ENCODE measurements at places on chromosomes 1 and 21.

GRCh38 chr1:48676822-48677221 lies 99.9 kb downstream of the BEND5 start:
- no peak for DNase-seq

DNA sequence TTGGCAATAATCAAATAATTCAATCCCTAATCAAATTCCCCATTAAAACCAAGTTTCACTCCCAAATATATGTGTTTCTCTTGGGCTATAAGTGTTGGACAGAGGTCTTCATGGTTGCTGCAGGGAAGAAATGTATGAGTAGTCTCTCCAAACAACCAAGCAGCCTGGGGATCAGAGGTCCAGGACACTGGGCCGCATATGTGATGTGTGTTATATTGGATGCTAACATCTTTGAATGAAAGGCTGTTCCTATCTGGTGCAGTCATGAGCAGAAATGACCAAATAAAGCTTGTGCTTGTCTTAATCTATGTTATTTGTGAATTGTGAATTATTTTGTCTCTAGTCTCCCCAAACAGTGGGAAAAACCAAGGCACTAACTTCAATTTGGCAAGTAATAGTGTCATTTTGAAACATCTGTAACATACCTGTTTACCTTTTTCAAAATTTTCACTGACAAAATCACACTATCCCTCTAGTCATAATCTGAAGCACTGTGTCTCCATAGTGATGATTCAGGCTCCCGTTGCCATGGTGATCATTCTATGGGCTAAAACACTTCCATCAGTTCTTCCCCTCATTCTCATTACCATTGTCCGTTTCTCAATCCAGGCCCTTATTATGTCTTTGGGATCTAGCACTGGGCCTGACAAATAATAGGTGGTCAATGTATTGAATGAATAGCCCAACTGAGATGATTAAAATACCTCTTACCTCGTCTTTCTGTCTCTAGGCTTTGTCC lies 12.5 kb upstream of the TADA1 start:
- no peak for DNase-seq

DNA sequence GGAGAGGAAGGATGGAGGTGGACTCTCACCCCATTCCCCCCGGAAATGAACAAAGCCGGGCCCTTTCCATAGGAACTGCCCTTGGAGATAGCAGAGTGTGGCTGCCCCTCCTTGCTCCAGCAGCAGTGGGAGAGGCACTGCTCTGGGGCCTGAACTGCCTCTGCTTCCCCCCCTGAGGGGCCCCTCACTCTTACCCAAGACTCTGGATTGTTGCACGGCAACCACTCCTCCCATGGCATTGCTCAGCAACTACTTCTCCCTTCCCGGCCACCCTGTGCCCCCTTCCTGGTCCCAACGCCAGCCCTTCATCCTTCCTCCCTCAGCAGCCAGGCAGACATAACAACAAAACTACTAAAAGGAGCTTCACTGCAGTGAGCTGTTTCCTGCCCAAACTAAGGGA lies 3.0 kb upstream of the ACKR1 start:
- DNase-seq = no peak

DNA sequence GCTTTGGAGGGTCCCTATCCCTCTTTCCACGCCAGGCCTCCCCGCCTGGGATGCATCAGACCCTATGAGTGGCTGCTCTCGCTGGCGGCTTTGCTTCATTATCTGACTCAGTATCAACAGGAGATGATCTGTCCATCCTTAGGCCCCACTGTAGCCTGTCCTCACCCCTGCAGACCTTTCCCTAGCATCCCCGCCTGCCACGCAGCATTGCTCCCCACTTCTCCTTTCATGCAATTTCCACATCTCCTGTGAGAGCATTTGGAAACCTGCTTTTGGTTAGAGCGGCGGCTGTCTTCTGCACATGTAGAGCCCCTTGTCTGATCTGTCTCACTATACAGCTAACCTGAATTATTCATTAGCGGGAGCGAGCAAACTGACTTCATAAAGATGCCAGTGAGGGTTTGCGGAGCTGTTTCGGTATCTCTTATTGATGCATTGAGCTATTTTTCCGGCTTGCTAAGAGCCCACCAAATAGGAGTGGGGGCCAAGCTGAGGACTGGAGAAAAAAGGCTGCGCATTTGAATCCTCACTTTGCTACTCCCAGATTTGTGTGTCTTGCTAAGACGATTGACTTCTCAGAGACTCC lies 40.0 kb upstream of the ATP2B4 start:
- DNase-seq = no peak

DNA sequence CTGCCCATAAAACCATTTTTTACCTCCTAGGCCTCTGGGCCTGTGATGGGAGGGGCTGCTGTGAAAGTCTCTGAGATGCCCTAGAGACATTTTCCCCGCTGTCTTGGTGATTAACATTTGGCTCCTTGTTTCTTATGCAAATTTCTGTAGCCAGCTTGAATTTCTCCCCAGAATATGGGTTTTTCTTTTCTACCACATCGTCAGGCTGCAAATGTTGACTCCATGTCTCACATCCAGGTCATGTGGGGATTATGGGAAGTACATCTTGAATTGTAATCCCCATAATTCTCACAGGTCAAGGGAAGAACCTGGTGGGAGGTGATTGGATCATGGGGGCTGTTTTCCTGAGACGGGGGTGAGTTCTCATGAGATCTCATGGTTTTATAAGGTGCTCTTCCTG lies 603.2 kb downstream of the SMYD3 start:
- DNase-seq = no peak

DNA sequence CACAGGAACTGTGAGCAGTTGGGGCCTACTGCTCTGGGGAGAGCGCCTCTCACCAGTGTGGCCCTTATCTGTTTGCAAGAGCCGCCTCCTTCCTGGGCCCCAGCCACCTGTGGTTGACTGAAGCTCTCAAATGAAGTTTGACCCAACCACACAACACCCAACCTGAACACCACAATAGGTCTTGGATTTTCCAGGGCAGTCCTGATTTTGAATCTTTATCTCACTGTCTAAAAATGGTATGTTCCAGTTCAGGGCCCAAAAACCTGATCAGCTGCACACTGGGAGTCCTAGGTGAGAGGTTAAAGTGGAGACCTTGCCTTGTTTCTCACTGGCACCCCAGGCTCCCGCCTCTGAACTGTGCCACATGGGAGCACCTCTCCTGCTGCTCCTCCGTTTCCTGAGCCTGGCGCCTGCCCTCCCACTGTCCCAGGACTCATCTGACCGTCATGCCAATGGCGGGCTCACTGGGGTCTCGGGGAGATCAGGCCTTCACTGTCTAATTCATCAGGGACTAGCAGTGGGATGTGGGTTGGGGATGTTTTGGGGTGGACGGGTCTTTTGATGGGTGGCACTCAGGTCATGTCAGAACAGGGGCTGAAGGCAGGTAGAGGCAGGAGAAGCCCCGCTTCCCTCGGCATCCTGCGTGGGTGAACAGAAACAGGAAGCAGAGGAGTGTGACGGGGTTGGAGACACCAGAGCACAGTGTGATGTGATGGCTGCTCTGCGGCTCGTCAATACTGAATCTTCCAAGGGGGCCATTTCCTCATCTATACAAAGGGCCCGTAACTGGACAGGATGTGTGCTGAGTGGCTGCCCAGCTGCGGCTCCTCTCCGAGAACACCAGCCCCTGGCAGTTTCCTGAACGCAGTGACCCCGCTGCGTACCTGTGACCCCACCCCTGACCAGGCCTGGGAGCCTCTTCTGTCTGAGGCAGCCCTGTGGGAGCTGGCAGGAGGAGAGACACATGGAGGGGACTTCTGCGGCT lies 59.6 kb upstream of the ITPKB start:
- no peak for DNase-seq

DNA sequence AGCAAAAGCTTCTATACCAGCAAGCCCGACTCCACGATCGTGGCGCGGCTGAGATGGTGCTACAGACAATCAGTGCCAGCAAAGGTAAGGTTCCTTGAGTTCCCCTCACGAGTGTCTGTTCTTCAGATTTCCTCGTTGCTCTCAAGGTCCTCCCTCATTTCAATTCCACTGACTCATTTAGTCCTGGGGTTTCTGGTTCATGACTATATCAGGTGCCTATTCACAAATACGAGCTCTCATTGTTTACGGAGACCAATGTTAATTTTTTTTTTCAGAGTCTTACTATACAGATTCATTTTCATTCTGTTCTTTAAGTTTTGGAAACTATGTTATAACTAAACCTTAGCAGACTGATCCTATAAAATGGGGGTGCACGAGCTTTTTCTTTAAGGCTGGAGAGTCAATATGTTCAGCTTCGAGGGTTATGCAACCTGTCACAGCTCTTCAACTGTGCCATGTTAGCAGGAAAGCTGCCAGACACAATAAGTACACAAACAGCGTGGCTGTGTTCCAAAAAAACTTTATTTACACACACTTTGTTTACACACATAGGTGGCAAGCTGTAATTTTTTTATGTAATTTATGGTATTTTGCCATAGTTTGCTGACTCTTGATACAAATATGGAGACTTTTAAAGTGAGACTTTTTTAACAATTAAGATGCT lies 134.3 kb downstream of the ZP4 start:
- DNase-seq = no peak

DNA sequence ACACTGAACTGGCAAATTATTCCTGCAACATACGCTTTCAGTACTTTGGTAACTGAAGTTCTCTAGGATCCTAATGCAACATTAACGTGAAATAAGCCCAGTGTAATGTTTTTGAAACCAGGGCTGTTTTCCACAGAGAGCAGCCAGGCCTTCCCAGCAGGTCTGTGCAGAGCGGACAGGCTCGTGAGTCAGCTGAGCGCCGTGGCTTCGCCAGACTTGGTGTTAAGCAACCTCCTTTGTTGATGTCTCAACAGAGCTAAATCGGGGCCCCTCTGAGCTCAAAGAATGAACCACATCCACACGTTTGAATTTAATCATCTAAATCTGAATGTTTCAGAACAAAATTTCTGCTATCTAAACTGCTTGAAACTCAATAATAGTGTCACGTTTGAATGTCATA lies 181.8 kb upstream of the FMN2 start:
- no peak for DNase-seq

DNA sequence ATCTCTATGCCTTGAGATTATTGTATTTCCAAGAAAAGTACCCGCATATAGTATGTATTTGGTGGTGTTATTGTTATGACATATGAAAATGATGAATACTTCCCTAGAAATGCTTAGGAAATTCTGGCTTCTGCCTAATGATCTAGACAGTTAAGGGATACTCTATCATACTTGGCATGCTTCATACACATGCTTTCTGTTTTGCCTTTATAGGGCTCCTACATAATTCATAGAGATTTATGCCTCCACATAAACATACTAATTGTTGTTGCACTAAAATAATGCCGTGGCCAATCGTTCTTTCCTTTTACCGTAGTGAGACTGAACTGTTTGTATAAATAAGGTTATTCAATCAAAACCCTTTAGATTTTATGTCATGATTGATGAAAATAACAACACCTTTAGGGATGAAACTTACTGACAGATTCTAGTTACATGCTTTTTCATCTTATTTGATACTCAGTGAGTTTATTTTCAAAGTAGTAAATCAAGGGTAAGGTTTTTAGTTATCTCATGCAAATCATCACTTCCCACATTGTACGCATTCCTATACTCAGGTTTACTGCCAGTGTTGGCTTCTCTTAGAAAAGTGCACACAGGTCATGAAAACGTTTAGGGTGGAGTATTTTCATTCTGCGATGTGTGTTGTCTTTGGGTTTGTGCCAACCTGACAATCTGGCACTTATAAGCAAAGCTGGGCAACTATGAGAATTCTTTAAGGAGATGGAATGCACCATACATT lies 40.5 kb upstream of the SCYL3 start:
- DNase-seq = no peak

DNA sequence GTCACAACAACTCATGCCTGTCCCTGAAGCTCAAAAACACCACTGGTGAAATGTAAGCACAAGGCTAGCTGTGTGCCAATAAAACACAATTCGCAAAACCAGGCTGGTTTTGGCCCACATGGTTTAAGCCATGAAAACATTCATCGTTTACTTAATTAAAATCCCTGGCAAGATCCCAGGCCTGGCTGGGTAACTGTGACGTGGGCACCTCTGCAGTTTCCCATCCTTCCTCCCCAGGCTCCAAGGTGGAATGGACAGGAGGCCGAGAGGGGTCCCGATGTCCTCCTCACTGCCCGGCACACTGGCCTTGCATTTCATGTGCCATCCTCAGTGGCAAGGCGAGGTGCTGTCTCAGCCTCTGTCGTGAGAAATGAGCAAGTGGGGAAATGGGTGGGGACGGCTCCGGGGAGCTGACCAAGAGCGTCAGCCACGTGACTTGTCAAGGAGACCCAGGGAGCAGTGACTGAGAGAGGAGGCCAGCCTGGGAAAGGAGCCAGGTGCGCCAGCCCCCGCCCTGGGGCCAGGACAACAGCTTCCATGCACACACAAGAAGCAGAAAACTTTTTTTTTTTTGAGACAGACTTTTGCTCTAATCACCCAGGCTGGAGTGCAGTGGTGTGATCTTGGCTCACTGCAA lies 153.1 kb upstream of the RAB4A start:
- DNase-seq = no peak

GRCh38 chr1:10969267-10969970 lies 43.0 kb upstream of the TARDBP start:
- no peak for DNase-seq

DNA sequence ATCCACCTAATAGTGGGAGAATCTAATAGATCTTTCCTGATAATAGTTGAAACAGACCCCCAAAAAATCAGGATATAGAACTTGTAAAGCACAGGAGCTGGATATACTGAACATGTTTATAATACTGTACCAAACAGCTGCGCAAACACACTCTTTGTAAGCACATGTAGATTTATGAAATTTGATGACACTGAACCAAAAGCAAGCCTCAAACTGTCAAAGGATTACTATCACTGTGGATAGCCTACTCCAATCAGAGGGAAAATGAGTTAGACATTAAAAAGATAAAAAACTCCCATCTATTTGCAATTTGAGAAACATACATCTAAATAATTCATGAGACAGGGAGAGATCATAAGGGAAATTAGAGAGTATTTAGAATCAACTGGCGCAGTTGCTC lies 26.1 kb downstream of the RCAN3 start:
- no peak for DNase-seq

GRCh38 chr21:43369124-43369523 lies 57.8 kb downstream of the SIK1 start:
- DNase-seq = no peak

- DNase-seq = no peak
Observed at GRCh38 chr1:80534606-80535360, 1266.0 kb upstream of the ADGRL2 start.

DNA sequence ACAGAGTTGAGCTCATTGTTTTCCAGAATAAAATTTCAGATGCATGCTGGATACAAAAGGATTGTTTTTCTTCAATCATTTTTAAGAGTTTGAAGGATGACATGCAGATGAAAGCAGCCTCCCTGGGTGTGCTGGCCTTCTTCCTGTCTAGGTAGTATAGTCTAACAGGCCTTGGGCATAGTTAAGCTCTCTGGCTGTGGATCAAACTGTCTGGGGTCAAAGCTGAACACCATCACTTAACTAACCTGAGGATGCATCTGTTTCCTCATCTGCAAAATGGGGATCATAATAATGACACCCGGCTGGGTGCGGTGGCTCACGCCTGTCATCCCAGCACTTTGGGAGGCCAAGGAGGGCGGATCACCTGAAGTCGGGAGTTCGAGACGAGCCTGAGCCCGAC lies 6.0 kb upstream of the TIE1 start:
- no peak for DNase-seq

- DNase-seq = no peak
Observed at GRCh38 chr21:27371975-27372331, 405.1 kb upstream of the ADAMTS5 start.

- DNase-seq = no peak
Observed at GRCh38 chr21:38470755-38471154, 27.5 kb downstream of the ERG start.

- DNase-seq = no peak
Observed at GRCh38 chr1:98991127-98992012, 13.3 kb downstream of the PLPPR5 start.

All from cortex of kidney (tissue), 1 donor.